ENCODE measurements at places on chromosomes 7 and 10.

GRCh38 chr10:97805949-97806348, 34.1 kb upstream of the SFRP5 start:
- no peak for DNase-seq

- no peak for DNase-seq
Observed at GRCh38 chr10:121926671-121927317, 1.0 kb downstream of the ATE1 start.

GRCh38 chr7:27418541-27418940, 175.9 kb downstream of the EVX1 start:
- no peak for DNase-seq

- no peak for DNase-seq
Observed at GRCh38 chr10:48241332-48241731, 33.2 kb downstream of the FRMPD2 start.

Measured in fibroblast of skin of left quadriceps (primary cell).